HAP-1 (cell line): ENCODE measurements at places on chromosomes 5 and 9.

DNA sequence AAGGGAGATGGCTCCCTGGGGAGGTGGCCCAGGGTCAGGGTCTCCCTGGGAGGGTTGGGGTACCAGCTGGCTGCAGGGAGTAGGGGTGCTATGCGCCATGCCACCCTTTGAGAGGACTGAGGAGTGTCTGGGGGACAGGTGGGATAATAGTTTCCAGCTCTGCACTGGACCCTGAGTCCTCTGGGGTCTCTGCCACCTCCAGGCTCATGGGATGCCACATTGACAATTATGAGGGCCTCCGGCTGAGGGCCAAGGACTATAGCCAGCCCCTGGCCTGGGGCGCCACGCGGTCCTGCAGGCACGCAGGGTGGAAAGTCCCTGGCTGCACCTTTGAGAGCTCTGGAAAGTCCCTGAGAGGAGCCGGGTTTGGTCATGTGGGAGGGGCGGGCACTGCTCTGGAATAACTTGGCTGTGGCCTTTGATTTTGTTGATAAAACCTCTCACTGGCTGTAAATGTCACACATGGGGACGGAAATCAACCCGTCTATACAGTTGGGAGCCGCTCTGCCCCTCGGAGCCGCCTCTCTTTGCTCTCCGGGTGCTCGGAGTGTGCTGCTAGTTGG is 16.0 kb downstream of the TRAF2 start:
- no peak for DNase-seq

GRCh38 chr5:157574456-157575380 is 857 bp downstream of the ADAM19 start:
- no peak for DNase-seq

DNA sequence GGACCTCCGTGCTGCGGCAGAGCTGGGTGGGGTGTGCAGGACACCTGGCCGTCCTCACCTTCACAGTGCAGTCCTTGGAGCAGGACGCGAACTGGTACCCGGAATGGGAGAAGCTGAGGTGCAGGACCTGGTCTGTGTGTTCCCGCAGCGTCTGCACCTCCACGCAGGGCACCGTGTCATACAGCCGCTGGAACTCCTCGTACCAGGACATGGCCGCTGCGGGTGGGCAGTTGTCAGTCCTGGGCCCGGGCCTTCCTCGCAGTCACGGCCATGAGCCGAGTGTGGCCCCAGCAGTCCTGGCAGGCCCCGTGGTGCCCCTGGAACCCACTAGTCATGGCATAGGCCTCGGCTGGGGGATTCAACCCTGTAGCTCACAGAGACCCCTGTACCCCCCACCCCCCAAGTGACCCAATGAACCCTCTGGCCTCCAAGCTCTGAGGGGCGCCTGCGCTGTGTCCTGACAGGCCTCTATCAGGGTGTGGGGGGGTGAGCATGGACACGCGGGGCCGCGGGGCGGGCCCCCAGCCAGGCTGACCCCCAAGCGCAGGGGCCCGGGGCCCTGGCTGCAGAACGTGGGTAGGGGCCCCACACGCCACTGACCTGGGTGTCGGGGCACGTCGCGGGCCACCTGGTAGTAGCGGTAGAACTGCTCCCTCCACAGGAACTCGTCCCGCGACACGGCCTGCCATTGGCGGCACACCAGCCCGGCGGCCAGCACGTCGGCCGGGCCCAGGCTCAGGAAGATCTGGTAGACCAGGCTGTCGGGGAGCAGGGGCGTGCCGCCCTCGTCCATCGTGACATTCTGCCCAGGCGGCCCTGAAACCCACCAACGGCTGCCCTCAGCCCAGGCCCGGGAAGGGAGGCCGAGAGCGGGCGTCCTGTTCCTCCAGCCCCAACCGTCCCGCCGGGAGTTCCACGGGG is 987 bp downstream of the FBXW5 start:
- no peak for DNase-seq

GRCh38 chr9:4674783-4675182 is 4.6 kb upstream of the CDC37L1 start:
- DNase-seq: no peak

GRCh38 chr9:77827104-77827784 is 179.1 kb upstream of the GNA14 start:
- DNase-seq: no peak

DNA sequence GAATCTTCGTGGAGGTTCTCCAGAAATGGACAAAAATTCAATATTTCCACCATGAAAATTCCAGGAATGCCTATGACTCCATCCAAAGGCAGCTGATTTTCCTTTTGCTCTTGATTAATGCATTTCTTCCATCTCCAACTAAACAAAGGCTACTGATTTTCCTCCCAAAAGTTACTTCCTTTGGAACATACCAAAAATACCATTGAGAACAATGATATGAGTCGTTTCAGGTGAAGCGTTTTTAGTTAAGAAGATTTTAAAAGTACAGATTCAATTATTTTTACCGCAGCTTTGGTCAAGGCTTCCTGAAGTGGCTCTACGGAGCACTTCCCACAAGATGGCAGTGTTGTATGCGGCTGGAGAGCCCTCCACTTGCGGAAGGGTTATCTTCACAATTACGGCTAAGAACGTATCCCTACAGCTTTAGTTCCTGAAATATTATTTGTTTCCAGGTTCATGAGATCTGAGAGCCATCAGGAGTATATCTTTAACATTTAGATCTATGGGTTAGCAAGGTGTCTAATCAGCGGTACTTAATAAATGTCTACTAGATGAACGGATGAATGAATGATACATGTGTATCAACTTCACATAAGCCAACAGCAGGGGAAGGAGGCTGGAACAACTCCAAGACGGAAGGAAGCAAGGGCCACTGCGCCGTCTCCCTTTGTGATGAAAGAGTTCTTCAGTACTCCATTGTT is 35.9 kb upstream of the ARSB start:
- DNase-seq: peak; percentile 80

GRCh38 chr5:177550122-177550521 is 4.2 kb downstream of the FAM193B start:
- DNase-seq: no peak

GRCh38 chr9:78692871-78693270 is 395.9 kb downstream of the PSAT1 start:
- no peak for DNase-seq

- DNase-seq: no peak
Observed at GRCh38 chr9:79656169-79656568, 84.4 kb downstream of the TLE4 start.

- DNase-seq: peak; percentile 88
Observed at GRCh38 chr9:77011973-77012821, 7.3 kb upstream of the FOXB2 start.

GRCh38 chr9:99712214-99712613 is 109.5 kb upstream of the NR4A3 start:
- no peak for DNase-seq

GRCh38 chr9:114492991-114493390 is 12.3 kb downstream of the WHRN start:
- DNase-seq: no peak

- no peak for DNase-seq
Observed at GRCh38 chr9:37333288-37333687, 89.2 kb upstream of the GRHPR start.

DNA sequence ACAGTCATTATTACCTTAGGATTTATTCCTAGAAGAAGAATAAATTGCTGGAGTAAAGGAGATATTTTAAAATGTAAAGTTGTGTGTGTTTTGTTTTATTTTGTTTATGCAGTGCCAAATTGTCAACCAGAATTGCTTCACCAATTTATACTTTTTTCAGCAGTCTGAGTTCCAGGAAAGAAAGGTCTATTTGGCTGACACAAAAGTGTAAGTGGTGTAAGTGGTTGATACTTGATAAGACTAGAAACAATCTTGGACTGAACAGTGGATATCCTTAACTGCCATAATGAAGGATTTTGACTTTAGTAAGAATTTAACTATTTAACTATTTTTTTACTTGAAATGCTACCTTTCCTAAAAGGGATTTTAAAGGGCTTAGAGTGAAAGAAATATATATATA is 37.7 kb downstream of the TYRP1 start:
- no peak for DNase-seq

GRCh38 chr9:970151-970996 is 6.1 kb upstream of the DMRT3 start:
- no peak for DNase-seq

DNA sequence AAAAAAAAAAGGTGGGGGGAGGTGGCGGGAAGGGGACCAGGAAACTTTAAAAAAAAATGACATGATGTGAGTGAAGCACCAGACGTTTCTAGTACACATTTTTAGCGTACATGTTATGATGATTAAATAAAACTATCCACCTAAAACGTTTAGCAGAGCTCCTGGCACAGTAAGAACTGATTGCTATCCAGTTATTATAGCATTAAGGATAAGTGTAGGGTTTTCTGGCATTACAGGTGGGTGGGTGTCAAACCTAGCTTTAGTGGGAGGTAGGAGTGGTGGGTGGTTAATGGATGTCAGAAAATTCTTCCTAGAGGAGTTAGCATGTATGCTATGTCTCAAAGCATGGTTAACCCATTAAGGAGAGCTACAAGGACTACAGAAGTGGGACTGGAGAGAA is 2329.5 kb downstream of the MAT2B start:
- DNase-seq: no peak

- DNase-seq: no peak
Observed at GRCh38 chr5:58185801-58186200, 274.1 kb downstream of the PLK2 start.

DNA sequence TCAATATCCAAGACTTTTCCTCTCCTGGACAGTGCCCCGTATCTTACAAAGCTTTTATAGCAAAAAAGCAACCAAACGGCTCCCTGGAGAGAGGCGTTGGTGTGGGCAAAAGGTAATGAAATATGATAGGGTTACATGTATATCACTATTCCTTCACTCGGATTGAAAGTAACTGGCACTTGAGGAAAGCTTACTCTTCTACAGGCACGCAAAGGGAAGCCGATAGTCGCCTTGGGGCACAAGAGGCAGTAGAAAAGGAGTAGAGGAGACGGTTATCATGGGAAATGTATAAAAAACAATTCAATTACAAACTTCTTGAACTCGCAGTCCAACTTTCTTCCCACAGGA is 1.1 kb downstream of the DIAPH1 start:
- DNase-seq: peak; percentile 40

DNA sequence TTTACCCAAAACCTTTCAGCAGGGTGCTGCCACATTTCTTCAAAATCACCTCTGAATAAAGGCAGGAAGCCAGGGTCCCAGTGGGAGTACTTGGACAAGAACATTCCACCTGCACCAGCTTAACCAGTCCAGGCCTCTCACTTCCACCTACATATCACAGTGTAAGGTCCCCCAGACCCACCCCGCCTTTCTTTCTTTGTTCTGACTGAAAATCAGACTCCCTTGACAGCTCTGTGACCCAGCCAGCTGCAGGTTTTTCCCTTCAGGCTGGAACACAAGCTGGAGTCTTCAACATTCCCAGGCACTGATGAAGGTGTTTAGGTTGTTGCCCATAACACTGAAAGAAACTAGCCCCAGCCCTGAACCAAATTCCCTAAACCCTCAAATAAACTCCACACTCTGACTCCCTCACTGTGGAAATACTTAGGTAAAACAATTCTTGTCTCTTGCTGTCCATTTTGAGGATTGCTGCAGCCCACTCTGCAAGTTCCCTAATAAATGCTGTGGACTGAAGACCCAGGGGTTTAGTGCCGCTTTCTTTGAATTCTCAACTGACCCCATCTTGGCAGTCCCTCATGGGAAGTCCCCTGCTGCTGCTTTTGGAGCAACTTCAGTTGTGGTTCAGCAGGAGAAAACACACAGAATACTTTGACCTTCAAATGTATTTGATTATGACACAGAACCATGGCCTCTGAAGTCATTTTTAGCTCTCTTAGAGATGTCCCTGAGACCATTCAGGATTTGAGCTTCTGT is 24.8 kb downstream of the P4HA2 start:
- DNase-seq: no peak

DNA sequence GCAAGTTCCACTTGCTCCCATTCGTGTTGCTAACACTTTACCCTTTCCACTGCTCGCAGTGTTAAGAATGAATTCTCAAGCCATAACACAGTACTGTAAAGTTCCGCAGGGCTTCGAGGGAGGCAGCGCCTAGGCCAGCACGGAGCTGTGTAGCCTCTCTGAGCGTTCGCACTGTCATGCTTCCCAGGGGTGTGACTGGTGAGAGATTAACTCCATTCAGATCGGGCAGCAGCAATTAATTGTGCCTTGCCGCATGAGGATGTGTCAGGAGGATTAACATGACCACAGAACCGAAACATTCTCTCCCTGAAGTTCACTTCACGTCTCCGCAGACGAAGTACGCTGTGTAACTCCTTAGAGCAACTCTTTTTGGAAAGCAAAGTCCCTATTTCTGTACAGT is 23.2 kb downstream of the ZBTB34 start:
- peak; percentile 79 for DNase-seq

DNA sequence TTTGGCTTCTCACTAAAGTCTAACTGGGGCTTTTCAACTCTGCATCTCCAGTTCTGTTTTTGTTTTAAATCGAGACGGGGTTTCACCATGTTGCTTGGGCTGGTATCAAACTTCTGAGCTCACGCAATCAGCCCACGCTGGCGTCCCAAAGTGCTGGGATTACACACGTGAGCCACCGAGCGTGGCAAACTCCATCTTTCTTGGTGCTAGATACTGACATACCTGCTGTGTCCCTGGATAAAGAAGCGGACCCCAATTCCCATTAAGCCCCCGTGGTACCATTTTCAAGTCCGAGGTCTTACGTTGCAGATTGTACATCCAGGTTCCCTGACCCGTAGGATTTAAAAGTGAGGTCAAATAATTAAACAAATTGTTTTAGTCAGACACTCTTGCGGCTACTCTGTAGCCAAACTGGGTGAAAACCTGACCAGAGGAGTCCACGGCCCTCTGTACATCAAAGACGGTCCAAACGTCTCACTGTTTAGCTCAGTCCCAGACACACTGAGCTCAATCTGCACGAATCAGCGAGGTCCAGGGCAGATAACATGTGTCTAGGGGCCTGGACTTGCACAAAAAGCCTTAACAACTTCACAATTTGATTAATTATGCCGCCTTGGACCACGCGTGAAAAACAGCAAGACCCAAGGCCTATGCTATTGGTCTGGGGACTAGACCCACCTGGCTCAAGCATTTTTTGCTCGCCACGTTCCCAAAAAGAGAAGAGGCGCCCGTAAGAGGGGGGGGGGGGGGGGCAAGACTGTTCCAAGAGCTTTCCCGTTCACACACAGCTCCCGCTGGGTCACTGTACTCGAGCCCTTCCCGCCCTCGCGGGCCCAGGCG is 727 bp upstream of the DNAJA1 start:
- DNase-seq: no peak

- no peak for DNase-seq
Observed at GRCh38 chr9:25994605-25995004, 316.4 kb upstream of the TUSC1 start.
